ENCODE measurements at places on chromosomes 7 and 10.

DNA sequence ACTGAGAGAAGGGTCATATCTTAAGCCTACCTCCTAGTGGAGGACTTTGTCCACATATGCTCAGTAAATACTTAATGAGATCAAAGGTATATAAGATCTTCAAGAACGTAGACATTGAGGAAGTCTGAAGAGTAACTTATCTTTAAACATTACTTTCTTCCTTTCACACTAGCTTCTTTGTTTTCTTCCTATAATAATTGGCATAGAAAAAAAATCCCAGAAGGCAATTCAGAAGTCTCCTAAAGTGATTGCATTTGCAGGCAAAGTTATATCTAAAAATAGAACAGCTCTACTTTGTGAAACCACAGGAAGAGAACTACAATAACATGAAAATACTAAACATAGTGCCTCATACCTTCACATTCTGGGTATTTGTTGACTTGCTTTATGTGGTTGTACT, 150.4 kb downstream of the PPP1R3A start:
- DNase-seq, result no peak

DNA sequence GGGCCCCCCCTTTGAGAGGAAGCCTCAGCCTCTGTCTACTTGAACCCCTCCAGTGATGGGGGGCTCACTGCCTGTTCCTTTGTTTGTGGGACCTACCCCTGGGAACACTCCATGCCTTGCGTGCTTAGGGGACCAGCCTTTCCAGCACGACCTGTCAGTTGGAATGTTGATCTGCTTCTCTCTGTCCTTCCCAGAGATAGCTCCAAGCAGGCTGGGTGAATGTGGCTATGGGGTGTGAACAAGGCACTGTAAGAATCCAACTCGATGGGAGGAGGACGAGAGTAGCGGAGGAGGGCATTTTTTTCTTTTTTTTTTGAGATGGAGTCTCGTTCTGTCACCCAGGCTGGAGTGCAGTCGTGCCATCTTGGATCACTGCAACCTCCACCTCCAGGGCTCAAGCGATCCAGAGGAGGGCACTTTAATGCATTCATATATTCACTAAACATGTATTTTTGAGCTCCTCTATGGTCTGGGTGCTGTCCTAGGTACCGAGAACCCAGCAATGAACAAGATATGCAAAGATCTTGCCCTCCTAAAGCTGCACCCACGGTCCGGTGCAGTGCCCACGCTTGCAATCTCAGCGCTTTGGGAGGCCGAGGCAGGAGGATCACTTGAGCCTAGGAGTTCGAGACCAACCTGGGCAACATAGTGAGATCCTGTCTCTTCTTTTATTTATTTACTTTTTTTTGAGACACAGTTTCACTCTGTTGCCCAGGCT, 8.5 kb downstream of the CLIP2 start:
- no peak for DNase-seq

- DNase-seq, result no peak
Observed at GRCh38 chr7:19522486-19522885, 186.4 kb downstream of the POLR1F start.

DNA sequence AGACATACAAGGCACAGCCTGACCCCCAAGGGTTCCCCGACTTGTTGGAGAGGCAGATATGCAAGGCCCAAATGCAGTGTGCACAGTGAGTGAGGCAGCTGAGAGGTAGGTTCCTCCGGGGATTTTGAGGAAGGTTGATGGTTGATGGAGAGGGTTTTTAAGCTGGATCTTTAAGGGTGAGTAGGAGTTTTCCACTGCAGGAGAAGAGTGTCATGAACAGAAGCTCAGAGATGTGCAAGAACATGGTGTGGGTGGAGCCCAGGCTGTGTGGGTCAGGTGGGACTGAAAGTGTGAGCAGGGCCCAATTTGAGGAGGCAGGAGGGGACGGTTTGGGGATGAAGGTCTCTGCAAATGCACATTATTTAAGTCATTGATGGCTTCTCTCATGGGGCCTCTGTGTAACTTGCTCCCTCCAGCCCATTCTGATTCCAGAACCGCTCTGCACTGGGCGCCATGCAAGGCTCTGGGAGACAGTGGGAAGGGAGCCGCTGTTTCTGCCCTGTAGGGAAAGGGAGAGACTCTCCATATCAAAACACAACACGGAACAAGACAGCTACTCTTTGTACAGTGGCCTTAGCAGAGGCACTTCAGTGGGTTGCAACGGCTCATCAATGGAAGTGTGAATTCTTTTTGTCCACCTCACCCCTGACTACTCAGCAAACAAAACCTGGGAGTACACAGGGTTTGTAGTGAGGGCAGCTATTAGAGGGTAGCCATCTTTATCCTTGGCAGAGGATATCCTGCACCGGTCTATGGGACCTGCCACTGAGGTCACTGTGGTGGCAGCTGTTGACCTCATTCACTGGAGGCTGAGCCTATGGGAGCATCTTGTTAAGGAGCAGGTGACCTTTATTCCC, 29.7 kb downstream of the RAMP3 start:
- DNase-seq, result no peak

- no peak for DNase-seq
Observed at GRCh38 chr10:131059881-131060280, 251.6 kb downstream of the TCERG1L start.

GRCh38 chr10:30000802-30001571, 58.4 kb downstream of the JCAD start:
- DNase-seq, result no peak

DNA sequence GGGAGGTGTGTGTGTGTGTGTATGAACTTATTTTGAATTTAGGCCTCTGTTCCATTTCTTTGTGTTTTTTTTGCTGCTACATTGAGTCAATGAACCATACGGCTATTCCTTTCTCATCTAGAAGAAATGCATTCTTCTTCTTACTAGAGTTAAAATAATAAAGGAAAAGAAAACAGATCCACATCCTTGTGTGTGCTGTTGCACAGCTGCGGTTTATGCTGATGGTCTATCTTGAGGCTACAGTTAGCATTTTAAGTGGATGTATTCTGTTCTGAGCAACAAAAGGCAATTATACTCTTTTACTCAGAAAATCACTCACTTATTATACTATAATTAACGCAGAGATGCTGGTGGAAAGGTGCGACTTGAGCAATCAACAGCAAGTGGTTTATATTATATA, 615.0 kb upstream of the MBL2 start:
- no peak for DNase-seq

GRCh38 chr10:49689882-49690510, 10.5 kb downstream of the C10orf53 start:
- no peak for DNase-seq

GRCh38 chr10:68870545-68871104, 30.5 kb upstream of the DDX50 start:
- DNase-seq, result no peak

GRCh38 chr10:112948196-112948595, 1.9 kb upstream of the TCF7L2 start:
- DNase-seq, result no peak

GRCh38 chr7:129919492-129919891, 33.3 kb downstream of the UBE2H start:
- no peak for DNase-seq

- no peak for DNase-seq
Observed at GRCh38 chr10:69817078-69817581, 15.4 kb downstream of the COL13A1 start.

GRCh38 chr10:116815641-116816415, 33.5 kb upstream of the ENO4 start:
- no peak for DNase-seq

GRCh38 chr7:36338256-36338655, 51.4 kb upstream of the ANLN start:
- no peak for DNase-seq

DNA sequence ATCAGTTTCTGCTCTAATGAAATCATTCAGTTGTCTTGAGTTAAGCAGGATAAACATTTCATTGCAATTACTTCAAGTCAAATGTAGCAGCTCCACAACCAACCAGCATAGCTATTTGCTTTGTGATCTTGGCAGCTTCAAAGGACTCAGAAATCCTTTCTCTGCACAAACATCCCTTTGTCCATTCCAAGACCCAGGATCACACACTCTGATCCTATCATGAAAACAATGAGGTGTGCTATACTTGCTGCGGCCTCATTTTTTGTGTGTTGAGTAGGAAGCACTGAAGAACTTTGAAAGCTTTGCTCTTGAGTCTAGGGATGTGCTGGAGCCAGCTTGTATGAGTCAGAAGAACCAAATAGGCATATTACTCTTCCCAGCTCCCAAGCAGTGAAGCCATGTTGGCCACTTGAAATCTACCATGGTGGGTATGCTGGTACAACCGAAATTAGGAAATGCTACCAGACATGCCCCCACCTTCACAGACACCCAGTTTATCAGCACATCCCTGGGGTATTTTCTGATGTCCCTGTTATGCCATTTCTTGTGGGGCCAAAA, 199.4 kb upstream of the PRSS58 start:
- no peak for DNase-seq

- DNase-seq, result no peak
Observed at GRCh38 chr10:21080261-21080660, 183.2 kb upstream of the NEBL start.

DNA sequence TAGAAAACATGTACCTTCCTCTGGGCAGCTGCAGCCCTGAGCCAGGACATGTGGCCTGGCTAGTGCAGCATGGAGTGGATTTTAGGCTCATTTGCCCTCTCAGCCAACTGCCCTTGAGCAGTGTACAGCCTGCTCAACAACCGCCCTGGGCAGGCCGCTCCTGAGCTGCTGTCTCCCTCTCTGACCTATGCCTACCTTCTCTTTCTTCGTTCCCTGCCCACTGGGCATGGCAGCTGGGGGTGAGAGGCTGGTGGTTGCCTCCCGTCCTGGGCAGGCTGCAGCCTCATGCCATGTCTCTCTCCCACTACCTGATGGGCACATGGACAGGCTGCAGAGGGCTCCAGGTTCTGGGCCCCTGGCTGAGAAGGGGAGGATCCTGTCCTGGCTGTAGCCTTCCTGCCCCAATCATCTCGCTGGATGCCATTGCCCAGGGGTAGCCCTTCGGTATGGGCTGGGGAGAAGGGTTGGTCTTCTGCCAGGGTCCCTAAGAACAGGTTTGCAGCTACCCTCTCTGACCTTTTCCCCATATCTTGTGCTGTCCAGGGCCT, 97.3 kb downstream of the NEURL1 start:
- DNase-seq, result no peak

DNA sequence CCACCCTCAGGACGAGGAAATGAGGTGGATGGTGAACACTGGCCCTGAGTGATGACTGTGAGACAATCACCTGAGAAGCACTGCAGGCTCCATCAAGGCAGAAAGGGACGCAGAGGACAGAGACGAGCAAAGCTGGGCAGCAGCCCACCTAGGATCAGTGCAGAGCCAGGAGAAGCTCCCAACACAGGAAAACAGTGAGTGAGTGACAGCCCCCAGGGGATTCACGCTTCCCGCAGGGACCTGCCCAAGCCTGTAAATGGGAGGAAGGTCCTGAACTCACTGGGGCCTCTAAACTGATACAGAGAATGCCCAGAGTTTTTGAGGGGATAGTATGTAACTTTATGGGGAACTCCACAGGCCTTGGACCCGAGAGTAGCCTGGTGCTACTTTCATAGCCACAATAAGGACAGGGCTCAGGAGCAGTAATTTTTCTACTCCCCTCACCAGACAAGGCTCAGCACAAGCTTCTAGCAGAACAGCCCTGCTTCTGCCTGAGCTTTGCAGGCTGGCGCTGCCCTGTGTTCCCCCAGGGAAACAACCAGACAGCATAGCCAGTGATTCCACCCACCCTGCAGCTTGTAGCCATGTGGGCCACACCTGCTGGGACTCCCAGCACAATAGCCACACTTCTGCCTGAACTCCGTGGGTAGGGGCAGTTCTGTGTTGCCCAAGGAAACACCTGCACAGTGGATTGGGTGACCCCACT, 708.4 kb downstream of the POM121L12 start:
- DNase-seq, result no peak

DNA sequence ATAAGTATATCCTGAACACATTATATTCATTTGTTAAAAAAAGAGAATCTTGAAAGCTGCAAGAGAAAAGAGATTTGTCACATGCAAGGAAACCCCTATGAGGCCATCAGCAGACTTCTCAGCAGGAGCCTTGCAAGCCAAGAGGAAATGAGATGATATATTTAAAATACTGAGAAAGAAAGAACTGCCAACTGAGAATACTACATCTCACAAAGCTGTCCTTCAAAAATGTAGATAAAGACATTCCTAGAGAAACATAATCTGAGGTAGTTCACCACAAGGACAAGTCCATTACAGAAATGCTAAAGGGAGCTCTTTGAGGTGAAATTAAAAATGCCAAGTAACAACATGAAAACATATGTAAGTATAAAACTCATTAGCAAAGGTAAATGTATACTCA, 224.4 kb upstream of the MBL2 start:
- DNase-seq, result no peak

DNA sequence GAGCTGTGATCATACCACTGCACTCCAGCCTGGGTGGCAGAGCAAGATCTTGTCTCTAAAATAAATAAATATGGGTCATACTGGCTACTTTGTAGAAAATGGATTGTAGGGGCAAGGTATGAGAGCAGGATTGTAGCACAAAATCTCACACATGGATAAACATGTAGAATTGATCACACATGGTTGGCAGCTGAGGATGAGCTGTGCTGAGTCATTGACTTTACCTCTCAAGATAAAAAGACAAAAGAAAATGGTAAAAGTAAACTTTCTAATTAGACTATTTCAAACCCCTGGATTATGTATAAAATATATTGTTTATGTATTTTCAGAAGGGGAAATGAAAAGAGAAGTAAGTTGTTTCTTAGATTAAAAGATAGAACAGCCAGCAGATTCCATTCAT, 69.3 kb downstream of the APBB1IP start:
- DNase-seq, result no peak

DNA sequence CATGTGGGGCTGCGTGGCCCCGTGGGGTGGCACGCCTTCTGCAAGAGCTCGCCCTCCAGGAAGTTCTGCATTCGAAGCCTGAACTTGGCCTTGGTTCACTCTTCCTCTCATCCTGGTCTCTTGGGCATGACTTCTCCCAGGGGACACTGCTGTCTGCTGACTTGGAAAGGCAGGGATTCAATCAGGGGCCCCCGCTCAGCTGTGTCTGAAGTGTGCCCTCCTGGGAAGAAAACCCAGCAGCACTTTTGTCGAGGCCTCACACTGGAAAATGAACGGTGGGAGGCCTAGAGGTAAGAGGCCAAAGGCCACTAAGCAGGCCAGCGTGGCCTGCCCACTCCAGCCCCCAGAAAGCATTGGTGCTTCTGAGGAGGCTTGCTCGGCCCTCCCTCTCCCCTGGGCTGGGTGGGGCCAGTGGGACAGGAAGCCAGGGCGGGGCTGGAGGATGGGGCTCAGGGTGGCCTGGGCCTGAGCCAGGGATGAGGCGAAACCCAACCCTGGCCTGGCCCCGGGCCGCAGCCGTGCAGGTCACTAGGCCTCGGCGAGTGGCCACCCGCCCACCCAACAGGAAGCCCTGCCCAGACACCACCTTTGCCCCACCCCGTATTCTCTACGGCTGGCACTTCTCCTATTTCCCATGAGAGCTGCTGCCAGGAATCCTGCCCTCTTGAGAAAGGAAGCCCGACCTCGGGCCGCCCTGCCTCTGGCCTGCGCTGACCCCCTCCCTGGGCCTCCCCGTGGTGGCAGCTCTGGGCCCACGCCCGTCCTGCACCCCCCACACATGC, 81.1 kb downstream of the ZMIZ1 start:
- peak; percentile 9 for DNase-seq

GRCh38 chr10:124251317-124252065, 158.1 kb upstream of the CHST15 start:
- DNase-seq, result peak; percentile 20

GRCh38 chr7:30727061-30727945, 24.6 kb upstream of the INMT start:
- peak; percentile 70 for DNase-seq

GRCh38 chr7:77382532-77382931, 33.6 kb downstream of the GSAP start:
- no peak for DNase-seq

Data from NAMALWA (cell line).